ENCODE measurements at places on chromosomes 3 and 15.

GRCh38 chr15:36371509-36371908 is 207.9 kb upstream of the CDIN1 start:
- DNase-seq = no peak

DNA sequence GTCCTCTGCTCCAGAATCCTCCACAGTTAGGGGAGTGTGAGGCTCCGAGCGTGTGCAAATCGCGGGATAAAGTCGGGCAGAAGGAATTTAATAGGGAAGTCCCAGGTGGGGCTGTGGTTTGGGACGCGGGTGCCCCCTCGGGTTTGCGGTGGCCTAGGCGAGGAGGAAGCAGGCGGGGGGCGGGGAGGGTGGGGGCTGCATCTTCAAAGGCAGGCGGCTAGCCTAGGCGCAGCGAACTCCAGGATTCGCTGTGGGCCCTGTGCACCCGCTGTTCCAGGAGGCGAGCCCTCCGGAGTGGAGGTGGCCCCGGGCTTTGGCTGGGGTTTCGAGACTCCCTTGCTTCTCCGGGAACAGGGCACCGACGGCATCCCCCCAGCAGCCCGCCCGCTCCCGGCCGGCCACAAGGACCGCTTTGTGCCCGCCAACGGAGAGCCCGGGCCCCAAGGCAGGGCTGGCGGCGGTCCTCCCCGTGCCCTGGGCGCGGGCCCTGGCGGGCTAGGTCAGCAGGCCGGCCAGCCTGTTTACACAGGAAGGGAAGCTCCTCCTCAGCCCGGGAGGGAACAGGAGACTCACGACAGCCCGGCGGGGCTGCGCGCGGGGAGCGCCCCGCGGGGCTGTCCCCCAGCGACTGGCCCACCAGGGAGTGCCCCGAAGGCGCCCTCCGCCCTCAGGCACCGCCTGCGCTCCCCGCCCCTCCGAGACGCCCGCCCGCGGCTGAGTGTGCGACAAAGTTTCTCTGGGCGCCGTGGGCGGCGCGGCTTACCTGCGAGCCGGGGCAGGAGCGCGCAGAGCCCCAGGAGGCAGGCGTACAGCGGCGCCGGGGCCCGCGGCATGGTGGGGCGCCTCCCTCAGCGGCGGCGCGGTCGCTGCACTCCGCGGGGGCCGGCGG is 753 bp downstream of the ITGB5 start:
- no peak for DNase-seq

GRCh38 chr3:139111392-139112229 is 66.9 kb upstream of the PRR23C start:
- DNase-seq = peak; percentile 41

GRCh38 chr3:12695112-12695511 is 31.2 kb upstream of the RAF1 start:
- DNase-seq = no peak

DNA sequence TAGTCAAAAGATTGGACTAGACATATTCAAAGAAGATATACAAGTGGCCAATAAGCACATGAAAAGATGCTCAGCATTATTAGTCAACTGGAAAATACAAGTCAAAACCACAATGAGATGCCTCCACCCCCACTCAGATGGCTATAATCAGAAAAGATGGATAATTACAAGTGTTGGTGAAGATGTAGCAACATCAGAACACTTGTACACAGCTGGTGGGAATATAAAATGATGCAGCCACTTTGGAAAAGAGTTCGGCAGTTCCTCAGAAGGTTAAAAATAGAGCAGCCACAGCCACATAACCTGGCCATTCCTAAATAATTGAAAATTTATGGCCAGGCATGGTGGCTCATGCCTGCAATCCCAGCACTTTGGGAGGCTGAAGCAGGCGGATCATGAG is 38.4 kb downstream of the HEG1 start:
- no peak for DNase-seq

- DNase-seq = no peak
These were observed 20.6 kb upstream of the WWTR1 start for GRCh38 chr3:149678351-149678950.

Data from CD4-positive, alpha-beta T cell treated with Interleukin-21 for 1 hour (primary cell).